Stimulated activated CD4-positive, alpha-beta T cell treated with anti-CD3 and anti-CD28 coated beads, Interleukin-2, amount 100 ng/mL, for 48 hours (primary cell): ENCODE measurements at places on chromosomes 11 and 22.

- DNase-seq = peak; percentile 63
These were observed 72.0 kb upstream of the NARS2 start for GRCh38 chr11:78646564-78647185.

DNA sequence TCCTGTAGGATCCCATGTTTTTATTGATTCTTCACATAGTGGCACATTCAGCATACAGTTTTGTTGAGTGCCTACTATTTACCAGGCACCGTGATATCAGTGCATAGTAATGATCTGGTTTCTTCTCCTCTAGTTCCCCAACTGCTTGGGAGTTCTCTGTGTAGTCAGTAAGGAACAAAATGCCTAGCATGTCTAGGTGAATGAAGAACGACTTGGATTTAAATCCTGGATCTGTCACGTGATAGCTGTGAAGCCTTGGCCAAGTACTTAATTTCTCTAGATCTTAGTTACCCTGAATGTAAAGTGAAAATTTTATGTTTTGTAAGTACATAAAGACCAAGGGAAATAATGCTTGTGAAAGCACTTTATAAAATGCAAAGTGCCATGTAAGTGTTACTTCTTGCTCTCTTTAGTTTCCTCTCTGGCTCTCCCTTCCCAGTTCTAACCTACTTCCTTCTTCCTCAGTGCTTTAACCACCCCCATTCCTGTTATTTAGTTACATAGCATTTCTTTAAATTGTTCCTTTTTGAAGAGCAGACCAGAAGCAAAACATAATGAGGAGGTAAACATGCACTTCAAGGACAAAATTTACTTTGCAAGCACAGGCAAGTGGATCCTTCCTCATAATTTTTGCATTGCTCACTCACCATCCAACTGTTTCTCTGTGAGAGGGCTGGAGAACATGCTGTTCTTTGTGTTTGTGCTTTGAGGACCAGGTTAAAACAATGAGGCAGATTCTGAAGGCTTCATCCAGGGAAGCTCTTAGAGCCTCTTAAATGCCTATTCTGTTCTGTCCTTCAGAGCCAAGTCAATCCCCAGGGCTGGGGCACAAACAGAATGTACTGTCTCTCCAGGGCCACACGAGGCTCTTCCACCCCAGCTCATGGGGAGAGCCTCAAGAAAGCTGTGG, 353.9 kb upstream of the TENM4 start:
- no peak for DNase-seq

GRCh38 chr11:125946712-125947418, 1.0 kb downstream of the VSIG10L2 start:
- DNase-seq = no peak

DNA sequence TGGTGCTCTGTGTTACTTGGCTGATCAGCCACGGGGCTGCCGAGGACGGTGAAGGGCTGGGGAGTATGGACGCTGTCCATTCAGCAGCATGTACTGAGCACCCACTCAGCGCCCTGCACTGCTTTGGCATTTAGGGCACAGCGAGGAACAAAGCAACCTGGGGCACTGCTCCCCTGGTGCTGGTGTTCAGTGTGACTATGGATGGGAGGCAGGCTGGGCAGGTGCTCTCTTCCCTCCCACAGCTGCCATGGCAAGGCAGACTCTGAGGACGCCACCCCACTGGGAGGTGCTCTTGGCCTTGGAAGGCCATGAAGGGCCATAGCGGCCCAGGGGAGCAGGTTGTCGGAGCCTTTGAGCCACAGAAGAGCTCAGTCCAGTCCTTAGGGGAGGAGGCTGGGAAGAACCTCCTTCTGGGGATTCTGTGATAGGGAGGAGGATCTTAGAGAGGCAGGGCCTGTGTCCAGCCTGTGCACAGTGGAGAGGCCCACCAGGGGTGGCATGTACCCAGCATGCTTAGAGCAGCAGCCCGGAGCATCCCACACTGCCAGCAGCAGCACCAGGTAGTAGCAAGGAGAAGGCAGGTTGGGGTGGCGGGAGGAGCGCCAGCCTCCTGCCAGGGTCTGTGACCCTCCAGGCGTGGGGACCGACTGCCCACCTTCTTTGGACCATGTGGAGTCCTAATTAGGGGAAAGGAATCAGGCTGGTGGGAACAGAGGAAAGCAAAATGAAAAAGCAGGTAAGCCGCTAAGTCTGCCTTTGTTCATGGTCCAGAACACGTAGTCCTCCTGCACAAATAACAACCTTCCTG, 141.8 kb downstream of the MPPED1 start:
- DNase-seq = no peak

DNA sequence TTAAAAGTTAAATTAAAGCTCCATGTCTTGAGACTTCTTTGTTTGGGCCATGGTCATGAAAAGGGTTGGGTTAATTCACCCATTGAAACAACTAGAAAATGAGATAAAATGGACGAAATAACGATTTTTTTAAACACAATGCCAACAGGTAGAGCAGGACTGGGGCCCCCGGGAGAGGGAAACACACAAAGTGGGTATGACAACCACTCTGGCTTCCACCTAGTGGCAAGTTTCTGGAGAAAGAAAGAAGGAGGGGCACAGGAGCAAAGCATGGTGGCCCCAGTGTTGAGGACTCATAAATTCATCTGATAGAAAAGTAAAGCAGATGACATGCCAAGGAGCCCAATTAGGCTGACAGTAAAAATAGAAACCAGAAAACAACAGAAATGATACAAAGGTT, 68.4 kb downstream of the MYEOV start:
- no peak for DNase-seq

DNA sequence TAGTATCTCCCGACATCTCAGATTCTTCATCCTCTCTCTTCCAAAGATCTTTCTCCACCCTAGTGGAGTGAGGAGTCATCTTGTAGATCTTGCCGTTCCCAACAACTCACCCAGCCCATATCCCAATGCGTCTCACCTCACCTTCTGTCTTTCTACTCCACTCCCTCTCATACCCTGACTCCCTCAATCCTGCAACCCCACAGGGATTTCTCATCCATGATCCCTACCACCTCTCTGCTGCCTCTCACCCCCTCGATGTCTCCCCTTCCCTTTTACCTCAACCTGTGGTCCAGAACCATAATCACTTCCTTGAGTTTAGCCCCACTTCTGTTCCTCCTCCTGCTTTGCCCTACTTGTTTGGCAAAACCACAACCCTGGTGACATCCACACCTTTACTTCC, 41.7 kb downstream of the OTOG start:
- no peak for DNase-seq

GRCh38 chr22:46977656-46978343, 215.3 kb downstream of the TBC1D22A start:
- DNase-seq = no peak

DNA sequence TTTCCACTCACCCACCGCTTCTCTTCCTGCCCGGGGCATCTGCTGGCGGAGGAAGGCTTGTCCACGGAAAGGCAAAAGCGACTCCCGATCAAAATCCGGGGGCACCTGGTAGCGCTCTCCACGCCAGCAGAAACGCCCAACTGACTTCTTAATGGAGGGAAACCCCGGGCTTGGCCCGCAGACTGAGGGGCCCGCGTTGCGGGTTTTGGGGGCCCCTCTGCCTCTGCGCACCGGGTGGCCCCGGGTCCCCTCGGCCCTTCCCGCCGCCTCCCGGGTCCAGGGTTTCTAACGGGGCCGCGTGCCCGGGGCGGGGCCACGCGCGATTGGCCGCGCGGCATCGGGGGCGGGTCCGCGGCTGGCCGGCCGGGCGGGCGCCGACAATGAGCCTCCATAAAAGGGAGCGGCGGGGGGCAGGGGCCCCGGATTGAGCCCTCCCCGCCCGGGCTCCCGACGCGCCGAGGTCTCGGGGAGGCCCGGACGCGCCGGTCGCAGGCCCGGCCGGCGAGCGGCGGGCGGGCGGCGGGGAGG, at the start of gene SPINDOC:
SPINDOC (plus strand) TSS at position 422 of the 528 bp plus-strand sequence. CDS start 231 bp downstream, outside the sequence.
- peak; percentile 70 for DNase-seq

DNA sequence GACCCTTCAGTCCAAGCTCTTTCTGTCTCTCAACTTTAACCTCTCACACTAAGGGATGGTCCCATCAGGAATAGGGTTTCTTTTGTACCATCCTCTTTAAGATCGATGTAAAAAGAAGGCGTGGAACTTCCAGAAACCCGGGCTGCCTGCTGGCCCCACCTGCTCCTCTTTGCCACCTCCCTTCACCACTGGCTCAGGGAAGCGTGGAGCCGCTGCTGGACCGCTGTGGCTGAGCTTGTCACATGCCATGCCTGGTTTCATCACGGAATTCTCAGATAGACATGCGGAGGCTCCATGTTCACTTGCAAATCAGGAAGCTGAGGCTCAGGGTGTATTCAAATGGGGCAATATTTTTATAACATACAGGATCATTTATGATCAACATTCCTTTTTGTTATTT, 399.7 kb downstream of the BRD1 start:
- no peak for DNase-seq

DNA sequence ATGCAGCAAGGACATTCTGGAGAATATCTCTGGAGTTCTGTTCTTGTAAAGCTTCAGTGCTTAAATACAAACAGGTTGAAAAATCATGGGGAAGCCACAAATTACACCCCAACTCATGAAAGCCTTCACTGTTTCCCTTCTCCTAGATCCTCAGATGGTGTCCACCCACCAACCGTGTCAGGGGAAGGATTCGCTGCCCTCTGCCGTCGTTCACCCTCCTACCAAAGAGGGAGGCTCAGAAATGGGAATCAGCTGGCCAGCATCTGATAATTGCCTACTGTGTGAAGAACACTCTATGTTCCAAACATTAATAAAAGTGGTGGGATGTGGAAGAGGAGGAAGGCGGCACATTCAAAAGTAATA, 7.4 kb upstream of the HEPACAM start:
- no peak for DNase-seq

- DNase-seq = no peak
These were observed 10.7 kb downstream of the DGCR8 start for GRCh38 chr22:20090730-20091240.

- no peak for DNase-seq
These were observed 51.0 kb downstream of the MTNR1B start for GRCh38 chr11:93020248-93021046.

DNA sequence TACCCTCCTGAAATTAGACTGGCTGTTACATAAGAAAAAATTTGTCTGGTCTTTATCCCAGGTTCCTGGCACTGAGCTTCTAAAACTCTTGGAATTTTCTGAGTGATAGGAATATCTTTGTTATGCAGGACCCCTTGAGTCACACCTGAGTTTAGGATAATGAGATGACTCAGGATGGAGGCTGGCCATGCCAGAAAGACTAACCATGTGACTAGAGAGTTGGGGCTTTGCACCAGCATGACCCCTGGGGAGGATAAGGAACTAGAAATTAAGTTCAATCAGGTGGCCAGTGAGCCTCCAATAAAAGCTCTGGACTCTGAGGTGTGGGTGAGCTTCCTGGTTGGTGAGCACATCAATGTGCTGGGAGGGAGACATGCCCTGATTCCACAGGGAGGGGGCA, 88.1 kb downstream of the XRRA1 start:
- DNase-seq = no peak

DNA sequence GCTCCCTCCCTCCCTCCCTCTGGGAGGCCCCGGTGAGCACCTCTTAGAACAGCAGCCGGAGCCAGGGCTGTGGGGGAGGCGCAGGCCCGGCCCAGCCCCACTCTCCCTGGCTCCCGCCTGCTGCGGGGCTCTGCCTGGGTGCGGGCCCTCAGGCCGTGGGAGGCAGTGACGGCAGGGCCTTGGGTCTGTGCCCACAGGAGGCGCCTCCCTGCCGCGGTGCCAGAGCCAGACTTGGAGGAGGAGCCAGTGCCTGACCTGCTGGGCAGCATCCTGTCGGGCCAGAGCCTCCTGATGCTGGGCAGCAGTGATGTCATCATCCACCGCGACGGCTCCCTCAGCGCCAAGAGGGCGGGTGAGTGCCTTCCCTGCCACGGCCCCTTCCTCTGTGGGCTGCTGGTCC, 9.5 kb downstream of the IRF7 start:
- DNase-seq = no peak

GRCh38 chr11:46001448-46001914, 79.0 kb downstream of the LARGE2 start:
- no peak for DNase-seq
